ENCODE measurements at places on chromosomes 2 and 18.

- DNase-seq = no peak
These were observed 237.6 kb downstream of the TDRD15 start for GRCh38 chr2:21361384-21361783.

DNA sequence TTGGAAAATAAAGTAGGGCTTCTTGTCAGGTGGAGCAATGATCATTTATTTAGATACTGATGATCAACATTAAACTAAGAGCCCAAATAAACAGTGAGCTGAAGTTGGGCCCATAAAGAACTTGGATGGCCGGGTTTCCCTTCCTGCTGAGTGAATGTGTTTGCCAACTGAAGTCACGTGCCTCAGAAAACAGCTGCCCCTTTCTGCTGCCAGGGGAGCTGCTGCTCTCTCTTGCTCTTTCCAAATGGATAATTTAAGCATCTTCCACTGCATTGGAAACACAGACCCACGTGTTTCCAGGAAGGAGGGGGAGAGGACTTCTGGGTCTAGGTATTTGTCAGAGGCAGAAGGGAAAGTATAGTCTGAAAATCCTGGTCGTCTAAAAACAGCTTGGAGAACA, 22.9 kb upstream of the NCKAP5 start:
- no peak for DNase-seq

GRCh38 chr18:78542204-78542603, 437.4 kb upstream of the SALL3 start:
- DNase-seq = no peak

DNA sequence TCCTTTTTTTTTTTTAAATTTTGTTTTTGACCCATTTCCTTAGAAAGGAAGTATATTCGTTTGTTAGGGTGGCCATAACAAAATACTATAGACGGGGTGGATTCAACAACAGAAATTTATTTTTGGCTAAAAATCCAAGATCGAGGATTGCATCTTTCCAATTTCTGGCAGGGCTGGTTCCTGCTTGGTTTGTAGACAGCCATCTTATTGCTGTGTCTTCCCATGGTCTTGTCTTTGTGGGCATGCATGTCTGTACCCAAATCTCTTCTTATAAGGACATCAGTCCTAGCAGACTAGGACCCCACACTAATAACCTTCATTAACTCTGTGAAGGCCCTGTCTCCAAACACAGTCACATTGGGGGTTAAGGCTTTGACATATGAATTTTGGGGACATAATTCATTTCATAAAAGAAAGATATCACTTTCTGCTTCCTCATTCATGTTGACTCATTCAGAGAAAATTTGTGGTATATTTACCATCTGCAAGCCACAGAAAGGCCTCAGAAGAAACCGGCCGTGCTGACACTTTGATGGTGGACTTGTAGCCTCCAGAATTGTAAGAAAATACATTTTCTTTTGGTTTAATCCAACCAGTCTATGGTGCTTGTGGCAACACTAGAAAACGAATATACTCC, 262.1 kb downstream of the LPIN1 start:
- DNase-seq = no peak

GRCh38 chr2:28956890-28957289, 24.2 kb upstream of the TOGARAM2 start:
- no peak for DNase-seq

DNA sequence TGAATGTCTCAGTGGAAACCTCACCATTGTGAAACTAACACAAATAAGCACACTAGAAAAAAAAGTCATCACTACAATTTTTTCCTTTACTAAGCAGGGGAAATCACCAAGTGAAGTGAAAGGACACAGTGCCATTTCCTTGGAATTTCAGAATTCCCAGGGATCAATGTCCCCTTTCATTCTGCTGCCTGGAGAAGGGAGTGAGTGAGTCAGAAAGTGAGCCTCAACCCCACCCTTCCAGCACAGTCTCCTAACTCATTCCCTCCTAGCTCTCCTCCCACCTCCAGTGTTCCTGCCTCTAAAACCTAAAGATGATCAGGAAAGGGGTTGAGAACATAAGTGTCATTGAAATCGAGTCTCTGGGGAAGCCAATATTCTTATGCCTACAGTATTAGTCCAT, 608.5 kb downstream of the RNF144A start:
- DNase-seq = no peak

DNA sequence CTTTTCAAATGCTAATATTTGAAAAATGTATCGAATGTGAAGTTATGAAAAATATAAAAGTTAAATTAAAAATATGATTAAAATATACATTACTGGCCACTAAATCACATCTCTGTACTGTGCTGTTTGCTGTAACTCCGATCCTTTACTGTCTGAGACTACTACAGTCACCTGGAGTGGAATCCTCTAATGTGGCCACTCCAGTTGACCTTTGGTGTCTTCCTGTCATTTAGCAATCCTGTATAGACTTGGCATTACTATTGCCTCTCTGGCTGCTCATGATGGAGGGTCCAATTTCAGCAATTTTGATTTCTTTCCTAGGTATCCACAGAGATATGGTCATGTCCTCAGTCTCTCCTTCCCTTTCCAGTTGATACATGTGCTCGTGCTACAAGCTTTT, 560.0 kb downstream of the CCDC85A start:
- DNase-seq = no peak

GRCh38 chr2:203928849-203929248, 7.7 kb upstream of the ICOS start:
- no peak for DNase-seq

DNA sequence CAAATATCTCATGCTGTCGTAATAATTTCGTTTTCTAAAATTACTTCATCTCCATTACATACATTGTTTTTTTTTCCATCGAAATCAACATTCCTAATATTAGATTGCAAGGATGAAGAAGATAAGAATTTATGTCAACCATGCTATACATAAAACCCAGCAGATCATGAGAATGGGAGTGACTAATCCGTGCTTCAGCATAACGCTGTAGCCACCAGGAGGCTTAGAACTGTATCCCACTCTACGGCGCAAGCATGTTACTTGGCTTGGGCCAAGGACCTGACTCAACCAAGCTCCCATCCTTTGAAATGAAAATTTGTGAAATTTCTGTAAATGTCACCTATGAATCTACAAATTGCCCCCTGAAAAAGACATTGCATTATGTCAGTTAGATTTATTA, 392.5 kb downstream of the FIGN start:
- DNase-seq = no peak

DNA sequence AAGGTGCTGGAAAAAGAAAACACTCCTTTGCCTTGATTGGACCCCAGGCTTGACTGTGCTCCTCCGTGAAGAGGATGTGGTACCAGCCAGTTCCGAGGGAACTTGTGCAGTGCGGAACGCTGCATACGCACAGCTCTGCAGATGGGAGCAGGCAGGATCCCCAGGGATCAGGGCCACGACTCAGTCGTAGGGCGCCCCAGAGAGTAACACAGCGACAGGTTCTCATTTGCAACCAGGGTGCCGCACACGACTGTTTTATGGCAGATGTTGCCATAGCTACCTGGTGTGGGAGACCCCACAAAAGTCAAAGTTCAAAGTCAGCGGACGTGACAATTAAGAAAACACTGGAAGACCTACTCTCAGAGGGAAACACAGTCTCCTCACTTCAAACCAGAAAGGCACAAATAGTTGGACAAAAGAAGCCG, 779 bp downstream of the MALL start:
- DNase-seq = no peak

DNA sequence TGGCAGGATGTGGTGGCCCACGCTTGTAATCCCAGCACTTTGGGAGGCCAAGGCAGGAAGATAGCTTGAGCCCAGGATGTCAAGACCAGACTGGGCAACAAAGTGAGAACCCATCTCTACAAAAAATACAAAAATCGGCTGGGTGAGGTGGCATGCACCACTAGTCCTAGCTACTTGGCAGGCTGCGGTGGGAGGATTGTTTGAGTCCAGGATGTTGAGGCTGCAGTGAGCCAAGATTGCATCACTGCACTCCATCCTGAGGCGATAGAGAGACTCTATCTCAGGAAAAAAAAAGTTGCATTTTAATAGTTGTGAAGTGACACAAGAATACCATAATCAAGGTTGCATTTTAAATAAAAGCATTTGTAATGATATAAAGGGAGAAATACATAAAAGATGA, 124.1 kb upstream of the SLC38A11 start:
- DNase-seq = no peak

GRCh38 chr2:223267160-223267951, 215.4 kb downstream of the KCNE4 start:
- DNase-seq = no peak

GRCh38 chr2:40220177-40220925, 231.5 kb downstream of the SLC8A1 start:
- DNase-seq = no peak

- no peak for DNase-seq
These were observed 570.7 kb downstream of the PLCL1 start for GRCh38 chr2:198375083-198375410.

DNA sequence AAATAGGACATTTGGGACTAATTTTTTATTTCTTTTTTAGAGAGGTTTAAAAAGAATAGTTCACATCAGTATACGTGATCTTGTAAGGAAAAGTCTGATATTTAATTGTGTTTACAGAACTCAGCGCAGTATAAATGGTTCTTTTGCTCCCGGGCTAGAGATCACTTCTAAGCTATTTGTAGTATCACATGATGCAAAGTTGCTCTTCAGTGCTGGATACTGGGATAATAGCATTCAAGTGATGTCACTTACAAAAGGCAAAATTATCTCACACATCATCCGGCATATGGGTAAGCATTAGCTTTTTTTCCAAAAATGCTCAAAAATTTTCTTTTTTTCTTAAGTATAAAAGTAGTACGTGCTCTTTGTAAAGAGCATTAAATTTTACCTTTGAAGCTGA, 37.4 kb upstream of the CYP20A1 start:
- DNase-seq = no peak

- DNase-seq = no peak
These were observed at the start of gene CDK15 for GRCh38 chr2:201806442-201807170. Gene CDK15, plus strand, starts transcription at chr2:201806537. Its CDS starts 128 bp downstream, at chr2:201806665.

DNA sequence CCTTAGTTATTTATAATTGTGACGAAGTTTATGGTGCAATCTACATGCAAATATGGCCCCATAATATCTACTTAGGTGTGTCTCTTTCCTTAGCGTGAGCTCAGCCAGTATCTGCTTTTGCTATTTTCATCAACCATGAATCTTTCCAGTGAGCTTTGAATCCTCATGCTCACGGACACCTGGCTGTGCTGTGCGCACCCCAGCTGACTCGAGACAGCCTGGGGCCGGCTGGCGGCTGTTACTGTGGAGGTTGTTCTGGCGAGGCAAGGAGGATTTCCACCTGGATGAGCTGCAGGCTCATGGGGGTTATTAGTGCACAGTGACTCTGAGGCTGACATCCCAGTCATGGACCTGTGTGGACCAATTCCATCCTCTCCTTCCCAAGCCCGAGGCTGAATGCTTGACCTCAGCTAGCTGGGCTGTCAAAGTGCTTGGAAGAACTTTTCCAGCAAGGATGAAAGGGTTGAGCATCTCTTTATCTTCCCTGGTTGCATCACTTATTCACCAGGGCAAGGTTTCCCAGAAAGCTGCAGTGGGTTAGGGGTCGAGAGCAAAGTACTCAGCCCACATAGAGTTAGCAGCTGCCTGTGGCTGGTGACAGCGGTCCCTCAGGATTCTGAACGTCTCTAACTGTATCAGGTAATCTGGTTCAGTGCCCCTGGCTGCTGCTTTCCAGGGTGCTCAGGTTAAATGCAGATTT, 141.7 kb downstream of the ARL4C start:
- DNase-seq = no peak

GRCh38 chr2:195984923-195985726, 83.5 kb downstream of the DNAH7 start:
- DNase-seq = no peak

- no peak for DNase-seq
These were observed 11.0 kb upstream of the SFTPB start for GRCh38 chr2:85678794-85679672.

DNA sequence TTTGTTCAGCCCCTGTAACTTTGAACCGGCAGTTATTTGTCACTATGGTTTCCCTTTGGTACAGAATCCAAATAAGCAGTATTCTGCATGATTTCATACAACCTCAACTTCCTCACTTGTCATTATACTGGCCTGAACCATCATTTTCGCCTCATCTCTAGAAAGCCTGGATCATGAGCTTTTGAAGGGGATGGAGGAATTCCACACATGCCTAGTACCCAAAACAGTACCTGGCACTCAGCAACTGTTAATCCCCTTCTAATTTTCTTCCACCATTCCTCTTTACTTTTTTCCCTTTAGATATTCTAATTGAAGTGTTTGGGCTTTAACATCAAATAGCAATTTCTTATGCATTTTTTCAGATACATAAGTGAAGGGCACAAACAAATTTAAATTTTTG, 1574.4 kb upstream of the NXPH2 start:
- DNase-seq = no peak

GRCh38 chr2:172671501-172671900, 64.1 kb upstream of the RAPGEF4 start:
- DNase-seq = no peak

DNA sequence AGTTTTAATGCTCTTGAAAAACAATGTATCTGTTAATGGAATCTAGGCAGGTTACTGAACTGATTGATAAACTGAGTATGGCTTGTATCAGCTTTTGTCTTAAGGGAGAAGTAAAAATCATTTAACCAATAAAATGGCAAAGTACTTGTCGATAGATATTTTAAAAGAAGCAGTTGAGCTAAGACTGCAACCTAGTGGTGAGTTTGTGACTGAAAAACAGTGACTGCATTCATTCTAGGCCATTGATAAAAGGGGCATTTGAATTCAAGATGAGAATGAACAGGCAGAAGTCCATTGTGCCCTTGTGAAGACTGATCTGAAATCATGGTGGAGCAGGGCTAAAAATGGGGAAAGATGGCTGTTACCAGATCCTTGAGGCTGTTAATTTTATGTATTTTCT, 59.4 kb upstream of the MSTN start:
- DNase-seq = no peak

GRCh38 chr2:28465148-28465885, 30.5 kb upstream of the PLB1 start:
- DNase-seq = no peak

DNA sequence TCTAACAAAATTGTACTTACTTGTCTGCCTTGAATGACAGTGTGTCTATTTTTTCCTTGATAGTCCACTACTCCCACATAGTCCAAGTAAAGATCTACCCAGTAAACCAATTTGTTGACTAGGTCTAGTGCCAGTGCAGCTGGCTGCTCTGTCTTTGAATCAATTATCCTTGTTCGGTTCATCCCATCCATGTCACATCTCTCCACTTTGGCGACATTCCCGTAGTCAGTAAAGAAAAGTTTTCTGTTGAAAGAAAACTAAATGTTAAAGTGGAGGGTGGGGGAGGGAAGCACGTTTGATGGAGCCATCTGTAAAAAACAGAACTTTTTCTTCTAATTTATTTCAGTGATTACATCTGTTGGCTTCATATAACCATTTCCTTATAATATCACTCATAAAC, 1068.8 kb downstream of the LRP1B start:
- DNase-seq = no peak

DNA sequence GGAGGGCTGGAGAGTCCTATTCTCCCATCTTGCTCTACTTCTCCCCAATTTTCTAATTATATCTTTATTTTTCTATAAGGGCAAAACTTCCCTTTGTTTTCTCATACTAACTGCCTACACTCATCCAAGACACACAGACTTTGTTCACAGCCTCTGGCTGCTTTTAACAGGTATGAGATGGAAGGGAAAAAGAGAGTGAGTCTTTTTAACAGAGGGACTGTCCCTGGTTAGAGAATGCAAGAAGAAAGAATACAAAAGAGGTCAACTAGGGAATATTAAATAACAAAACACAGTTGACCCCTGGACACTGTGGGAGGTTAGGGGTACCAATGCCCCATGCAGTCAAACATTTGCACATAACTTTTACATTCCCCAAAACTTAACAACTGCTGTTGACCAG, 41.8 kb downstream of the SP100 start:
- DNase-seq = no peak

Measured in epithelial cell of proximal tubule (primary cell).